ENCODE measurements at places on chromosomes 4 and X.

GRCh38 chr4:55868581-55869090, 15.2 kb downstream of the EXOC1 start:
- no peak for DNase-seq

- no peak for DNase-seq
Measured at GRCh38 chr4:38489011-38489861, 174.8 kb upstream of the KLF3 start.

DNA sequence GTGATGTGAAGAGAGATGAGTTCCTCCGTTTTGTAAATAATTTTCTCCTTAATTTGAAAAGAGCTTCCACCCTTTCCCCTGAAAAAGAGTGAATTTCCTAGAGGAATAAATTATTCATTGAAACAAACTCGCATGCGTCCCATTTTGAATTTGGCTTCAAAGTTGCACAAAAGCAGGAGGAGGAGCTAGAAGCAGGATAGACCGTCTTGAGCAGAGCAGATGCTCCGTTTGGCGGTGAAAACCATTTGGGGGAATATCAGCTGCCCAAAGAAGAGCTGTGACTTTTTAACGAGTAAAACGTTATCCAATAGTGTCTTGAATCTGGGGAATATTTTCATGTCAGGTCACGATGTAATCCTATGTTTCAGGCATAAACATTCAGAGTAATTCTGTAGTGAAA, 42.0 kb downstream of the FAM149A start:
- no peak for DNase-seq

GRCh38 chr4:33959519-33959918, 2284.8 kb downstream of the ARAP2 start:
- no peak for DNase-seq

GRCh38 chrX:104343428-104344129, 88.8 kb upstream of the ESX1 start:
- DNase-seq, result no peak

DNA sequence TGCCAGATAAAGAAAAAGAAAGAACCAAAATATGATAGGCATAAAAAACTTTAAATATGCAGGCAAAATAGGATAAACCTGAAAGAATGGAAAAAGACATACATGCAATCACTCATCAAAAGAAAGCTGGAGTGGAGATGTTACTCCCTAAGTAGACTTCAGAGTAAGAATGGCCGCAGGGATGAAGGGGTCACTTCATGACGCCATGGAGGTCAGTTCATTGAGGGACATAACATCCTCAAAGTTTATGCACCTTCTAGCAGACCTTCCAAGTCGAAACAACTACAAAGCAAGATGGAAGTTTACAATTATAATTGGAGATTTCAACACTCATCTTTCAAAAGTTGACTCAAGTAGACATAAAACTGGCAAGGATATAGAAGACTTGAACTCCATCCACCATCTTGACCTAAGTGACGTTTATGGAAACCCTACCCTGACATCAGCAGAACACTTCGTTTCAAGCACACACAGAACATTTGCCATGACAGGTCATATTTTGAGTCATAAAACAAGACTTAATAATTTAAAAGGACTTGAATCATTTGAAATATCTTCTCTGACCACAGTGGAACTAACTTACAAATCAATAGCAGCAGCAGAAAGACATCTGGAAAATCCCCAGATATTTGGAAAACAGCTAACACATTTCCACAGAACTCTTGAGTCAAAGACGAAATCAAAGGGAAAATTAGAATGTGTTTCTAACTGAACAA, 106.0 kb upstream of the LRPAP1 start:
- DNase-seq, result no peak
